ENCODE measurements at places on chromosomes 12 and 14.

DNA sequence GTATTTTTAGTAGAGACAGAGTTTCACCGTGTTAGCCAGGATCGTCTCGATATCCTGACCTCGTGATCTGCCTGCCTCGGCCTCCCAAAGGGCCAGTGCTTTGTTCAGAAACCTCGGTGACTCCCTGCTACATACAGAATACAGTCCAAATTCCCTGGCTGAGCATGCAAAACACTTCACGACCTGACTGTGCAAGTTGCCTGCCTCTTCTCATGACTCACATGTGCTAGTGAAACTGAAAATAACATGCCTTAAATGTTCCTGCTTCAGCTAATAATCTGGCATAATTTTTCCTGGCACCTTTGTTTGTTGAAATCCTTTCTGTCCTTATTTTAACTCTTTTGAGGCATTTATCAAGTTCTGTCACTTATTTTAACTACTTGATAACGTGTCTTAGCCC lies 8.2 kb downstream of the DMAC2L start:
- DNase-seq, result no peak

- DNase-seq, result no peak
These were observed 153.8 kb upstream of the DDHD1 start for GRCh38 chr14:53306911-53307310.

DNA sequence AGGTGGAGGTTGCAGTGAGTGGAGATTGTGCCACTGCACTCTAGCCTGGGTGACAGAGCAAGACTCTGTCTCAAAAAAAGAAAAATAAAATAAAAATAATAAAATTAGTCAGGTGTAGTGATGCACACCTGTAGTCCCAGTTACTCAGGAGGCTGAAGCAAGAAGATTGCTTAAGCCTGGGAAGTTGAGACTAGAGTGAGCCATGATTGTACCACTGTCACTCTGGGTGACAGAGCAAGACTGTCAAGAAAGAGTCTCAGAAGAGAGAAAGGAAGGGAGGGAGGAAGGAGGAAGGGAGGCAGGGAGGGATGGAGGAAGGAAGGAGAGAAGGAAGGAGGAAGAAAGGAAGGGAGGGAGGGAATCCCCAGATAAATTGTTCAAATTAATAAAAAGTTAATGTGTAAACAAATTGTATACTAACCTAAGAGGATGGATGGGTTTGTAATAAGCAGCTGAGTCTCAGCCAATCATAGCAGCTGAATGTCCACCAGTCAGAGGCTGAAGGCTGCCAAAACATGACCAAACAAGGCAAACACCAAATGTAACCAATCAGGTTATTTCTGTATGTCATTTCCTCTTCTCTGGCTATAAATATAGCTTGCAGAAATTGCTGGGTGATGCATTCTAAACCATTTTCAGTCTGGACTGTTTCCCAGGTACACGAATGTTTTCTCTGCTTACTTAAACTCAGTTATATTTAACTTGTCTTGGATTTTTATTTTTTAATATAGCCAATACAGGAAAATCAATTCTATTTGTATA lies 6.1 kb upstream of the CDCA4 start:
- no peak for DNase-seq

DNA sequence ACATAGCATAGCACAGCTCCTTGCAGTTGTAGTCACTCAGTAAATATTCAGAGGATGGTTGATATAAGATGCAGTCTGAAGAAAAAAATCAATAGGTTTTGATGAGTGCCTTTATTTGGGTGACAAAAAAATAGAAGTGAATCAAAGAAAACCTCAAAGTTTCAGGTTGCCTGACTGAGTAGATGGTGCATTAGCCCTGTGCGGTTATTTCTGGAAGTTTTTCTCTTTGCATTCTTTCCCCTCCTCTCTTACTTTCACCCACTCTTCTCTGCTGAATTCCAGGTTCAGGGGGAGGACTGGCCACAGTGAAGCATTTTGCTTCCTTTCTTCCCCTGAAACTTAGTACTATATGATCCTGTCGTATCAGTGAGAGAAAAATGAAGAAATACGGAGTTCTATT lies 28.6 kb downstream of the TRHDE start:
- no peak for DNase-seq

- peak; percentile 51 for DNase-seq
These were observed 730 bp downstream of the CLSTN3 start for GRCh38 chr12:7130701-7131501.

DNA sequence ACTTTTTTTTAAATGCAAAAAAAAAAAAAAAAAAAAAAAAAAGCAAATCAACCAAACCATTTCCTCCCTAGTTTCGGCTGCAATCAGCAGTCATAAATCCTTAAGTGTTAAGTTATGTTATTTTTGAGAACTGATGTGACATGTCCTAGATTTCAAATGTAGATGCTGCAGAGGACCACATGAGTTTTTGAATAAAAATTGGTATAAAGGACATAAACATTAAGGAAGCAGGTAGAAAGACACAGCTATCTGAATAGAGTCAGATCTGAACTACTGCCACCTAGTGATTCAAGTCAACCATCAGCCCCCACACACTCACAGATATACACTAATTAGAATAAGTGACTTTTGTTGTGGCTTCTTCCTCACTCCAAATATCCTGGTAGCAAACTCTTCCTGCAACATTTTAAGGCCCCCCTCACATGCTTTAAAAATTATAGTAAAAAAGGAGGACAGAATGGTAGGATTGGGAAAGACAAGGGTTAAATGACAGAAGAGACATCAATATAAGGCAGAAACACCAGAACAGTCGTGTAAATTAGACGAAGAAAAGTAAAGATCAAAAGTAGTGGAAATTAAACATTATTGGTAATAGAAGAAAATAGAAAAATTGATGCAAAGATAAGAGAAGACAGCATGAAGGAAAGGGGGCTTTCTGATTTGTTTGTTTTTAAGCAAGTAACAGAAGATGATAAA lies 394.5 kb upstream of the ATP2B1 start:
- DNase-seq, result no peak

DNA sequence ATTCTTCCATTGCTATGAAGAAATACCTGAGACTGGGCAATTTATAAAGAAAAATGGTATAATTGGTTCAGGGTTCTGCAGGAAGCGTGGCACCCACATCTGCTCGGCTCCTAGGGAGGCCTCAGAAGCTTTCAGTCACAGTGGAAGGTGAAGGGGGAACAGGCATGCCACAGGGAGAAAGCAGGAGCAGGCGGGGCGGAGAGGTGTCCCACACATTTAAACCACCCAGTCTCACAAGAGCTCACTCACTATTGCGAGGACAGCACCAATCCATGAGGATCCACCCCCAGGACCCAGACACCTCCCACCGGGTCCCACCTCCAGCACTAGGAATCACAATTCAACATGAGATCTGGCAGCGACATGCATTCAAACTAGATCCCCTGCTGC lies 56.0 kb upstream of the C14orf180 start:
- no peak for DNase-seq

DNA sequence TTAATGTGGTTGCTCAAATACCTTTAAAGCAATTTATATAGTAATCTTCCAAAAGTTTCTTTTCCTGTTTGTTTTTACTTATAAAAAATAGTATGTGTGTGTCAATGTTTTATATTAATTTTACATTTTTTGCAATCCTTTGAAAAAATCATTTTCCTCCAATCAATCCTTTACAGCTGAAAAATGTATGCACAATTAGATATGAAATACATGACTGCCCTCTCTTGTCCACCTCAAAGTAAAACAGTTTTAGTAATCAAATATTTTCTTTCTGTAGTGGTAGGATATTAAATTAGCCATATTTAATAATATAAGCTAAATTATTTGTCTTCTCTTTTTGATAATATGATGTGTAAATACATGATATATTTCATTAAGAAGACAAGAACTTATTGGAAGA lies 269.9 kb downstream of the ADAMTS20 start:
- DNase-seq, result no peak

DNA sequence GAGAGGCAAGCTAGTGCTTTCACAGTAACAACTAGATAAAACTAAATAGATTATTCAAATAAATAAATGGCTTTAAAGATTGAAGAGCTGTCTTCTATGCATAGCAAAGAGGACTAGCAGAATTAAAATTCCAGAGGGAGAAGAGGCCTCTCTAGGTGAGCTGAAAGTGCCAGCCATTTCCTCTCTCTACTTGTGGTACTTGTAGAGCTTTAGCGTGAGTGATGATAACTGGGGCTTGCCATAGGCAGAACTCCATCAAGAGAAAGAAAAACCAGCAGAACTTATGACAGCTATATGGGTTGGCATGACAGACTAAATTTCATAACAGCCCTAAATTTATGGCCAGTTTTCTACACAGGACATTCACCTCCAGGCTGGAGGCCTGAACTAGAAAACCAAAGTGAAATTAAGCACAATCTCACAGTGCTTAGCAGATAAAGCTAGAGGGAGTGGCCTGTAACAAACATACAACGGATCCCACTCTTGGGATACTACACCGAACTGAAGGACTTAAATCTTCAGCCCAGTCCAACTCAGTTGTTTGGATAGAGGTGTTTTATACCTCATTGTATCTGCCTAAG lies 11.0 kb downstream of the SPTLC2 start:
- no peak for DNase-seq

DNA sequence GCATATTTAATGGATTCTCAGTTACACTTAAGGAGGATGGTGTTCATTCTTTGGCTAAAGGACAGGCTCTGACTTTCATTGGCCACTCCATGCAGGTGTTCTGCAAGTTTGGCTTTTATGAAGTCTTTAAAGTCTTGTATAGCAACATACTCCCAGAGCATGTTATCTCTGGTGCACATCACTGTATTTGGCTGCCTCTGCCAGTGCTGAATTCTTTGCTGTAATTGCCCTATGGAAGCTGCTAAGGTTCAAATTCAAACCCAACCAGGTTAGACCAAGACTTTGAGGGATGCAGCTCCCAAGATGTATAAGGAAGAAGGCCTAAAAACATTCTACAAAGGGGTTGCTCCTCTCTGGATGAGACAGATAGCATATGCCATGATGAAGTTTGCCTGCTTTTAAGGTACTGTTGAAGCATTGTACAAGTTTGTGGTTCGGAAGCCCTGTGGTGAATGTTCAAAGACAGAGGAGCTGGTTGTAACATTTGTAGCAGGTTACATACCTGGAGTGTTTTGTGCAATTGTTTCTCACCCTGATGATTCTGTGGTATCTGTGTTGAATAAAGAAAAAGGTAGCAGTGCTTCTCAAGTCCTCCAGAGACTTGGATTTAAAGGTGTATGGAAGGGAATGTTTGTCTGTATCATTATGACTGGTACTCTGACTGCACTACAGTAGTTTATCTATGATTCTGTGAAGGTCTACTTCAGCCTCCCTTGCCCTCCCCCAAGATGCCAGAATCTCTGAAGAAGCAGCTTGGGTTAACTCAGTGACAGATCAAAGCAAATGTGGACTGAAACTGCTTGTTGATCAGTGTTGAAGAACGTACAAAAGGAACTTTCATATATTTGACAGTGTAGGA lies 19.4 kb downstream of the TMEM116 start:
- no peak for DNase-seq

DNA sequence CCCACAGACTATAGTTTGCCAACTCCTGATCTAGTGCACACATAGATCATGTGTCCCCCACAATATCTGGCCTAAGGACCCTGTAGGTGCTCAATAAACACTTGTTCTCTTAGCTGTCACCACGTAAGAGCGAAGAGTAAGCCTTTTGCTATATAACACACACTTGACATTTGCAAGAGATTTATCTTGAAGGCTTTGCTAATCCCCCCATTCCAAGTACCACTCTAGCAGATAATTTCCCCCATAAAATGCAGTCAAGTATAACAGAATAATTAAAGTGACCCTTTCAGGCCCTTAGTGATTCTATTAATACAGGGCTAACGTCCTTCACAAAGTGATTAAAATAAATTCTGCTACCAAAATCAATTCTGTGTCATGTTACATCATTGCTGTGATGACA lies 87.5 kb downstream of the PLXNC1 start:
- no peak for DNase-seq

DNA sequence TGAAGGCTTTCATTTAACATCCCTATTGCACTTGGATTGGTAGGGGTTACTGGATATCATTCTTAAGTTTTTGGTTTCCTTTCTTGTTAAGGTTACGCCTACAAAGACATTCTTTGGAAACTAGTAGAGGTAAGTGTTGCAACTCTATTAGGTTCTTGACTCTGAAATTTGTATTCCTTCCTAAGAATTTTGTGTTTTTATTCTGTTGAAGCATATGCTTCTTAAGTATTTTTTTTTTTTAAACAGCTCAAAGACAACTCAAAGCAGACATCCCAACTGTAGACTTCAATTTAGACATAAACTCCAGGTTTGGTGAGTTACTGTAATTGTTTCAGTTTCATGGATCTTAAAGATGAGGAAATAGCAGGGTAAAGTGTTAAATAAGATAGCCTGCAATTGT lies 1.1 kb upstream of the RBMS2 start:
- DNase-seq, result no peak

DNA sequence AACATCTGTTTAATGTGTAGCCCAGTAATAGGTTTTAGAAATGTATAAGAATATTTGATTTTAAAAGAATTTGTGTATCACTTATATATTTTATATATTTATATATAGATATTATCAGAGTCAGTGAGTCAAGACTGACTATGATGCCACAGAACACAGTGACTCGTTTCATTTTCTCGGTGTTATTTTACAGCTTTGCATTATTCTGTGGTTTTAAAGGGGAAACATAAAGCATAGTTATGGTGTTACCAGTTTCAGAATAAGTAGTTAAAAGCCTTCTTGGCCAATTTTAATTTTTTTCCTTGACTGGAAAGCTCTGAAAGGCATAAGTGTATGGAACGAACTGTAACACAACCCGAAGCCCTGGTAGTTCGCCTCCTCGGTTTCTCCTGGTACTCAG lies 91.0 kb downstream of the GRIP1 start:
- no peak for DNase-seq

GRCh38 chr14:79295385-79295784 lies 915.9 kb downstream of the DIO2 start:
- DNase-seq, result no peak

- peak; percentile 18 for DNase-seq
These were observed 20.1 kb downstream of the APOBEC1 start for GRCh38 chr12:7645395-7646177.

DNA sequence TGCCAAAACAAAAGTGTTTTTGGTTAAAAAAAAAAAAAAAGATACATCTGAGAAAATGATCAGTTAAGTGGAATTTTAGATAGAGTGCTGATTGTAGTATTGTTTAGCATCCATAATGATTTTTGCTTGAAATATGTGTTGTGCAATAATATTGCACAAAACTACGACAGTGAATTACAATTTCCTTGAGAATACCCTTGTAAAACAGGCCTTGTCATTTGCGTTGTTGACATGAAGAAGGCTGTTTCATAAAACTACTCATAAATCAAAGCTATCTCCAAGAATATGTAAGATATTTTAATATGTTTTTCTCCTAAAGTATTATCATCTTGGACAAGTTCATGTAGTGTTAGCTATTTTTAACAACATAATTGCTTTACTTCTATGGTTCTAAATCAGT lies 1077.0 kb downstream of the LRFN5 start:
- no peak for DNase-seq

GRCh38 chr12:51820526-51821439 lies 27.7 kb downstream of the FIGNL2 start:
- DNase-seq, result peak; percentile 65

GRCh38 chr12:84825149-84825548 lies 87.5 kb downstream of the SLC6A15 start:
- DNase-seq, result no peak

- no peak for DNase-seq
These were observed at the start of gene MAP3K12 for GRCh38 chr12:53499266-53500141. MAP3K12 (minus strand) TSS chr12:53499458; CDS start chr12:53487391, 12,067 bp downstream.

- no peak for DNase-seq
These were observed 193.5 kb upstream of the PLEKHG7 start for GRCh38 chr12:92509156-92509738.

Data from GM12891 (cell line).